Posterior vena cava (tissue), 2 donors: ENCODE measurements at places on chromosomes 5 and 9.

DNA sequence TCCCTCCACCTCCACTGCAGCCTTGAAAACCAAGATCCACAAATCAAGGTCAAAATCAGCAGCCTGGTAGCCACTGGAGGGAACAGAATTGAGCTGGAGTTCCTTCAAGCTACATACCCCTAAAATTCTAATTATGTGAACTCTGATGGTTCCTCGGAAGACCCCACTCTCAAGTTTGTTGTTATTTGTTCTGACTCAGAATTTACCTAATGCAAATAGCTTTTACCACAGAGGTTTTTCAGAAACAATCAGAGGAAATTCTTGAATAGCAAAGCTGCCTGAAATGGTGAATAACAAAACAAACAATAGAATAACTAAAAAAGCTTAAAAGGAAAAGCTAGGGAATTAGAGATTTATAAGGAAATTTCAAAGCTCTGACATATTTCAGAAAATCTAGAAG lies 220.0 kb downstream of the CDH18 start:
- DNase-seq = no peak

DNA sequence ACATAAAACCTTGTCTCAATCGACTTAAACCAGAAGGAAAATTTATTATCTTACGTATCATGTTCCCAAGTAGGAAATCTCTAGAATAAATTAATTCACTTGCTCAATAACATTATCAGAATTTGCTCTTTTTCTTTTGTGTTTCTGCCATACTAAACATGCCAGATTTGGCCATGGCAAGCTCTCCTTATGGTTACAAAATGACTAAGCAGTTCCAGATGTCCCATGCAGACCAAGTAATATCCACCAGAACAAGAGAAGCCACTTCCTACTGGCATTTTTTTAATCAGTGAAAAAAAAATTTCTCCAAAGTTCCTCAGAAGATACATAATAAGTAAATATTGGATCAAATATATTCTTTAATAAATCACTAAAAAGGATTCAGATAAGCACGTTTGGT lies 25.2 kb upstream of the ADAMTS6 start:
- DNase-seq = no peak

- DNase-seq = no peak
Measured at GRCh38 chr9:133604214-133604613, 5.0 kb downstream of the FAM163B start.

DNA sequence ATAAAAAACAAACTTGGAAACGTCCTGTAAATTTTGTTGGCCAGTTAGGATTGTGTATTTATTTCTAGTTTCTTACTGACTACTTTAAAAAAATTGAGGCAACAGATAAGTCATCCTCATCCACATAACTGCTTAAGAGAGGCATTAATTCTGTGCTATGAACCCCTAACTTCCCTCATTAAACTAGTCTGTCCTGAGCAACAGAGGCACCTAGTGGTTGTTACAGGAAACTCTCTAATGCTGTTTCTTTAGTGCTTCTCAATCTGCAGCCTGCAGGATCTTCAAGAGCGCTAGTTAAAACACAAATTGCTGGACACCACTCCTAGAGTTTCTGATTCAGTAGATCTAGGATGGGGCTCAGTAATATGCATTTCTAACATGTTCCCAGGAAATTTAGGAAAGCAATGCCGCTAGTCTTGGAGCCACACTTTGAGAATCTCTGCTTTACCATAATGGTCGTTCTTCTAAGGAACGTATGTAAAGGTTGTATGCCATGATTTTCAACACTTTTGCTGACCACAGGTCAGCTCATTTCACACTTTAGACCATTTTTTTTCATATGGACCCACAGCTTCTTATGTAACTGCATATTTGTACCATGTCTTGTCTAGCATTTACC lies 410.1 kb upstream of the SMARCA2 start:
- no peak for DNase-seq

DNA sequence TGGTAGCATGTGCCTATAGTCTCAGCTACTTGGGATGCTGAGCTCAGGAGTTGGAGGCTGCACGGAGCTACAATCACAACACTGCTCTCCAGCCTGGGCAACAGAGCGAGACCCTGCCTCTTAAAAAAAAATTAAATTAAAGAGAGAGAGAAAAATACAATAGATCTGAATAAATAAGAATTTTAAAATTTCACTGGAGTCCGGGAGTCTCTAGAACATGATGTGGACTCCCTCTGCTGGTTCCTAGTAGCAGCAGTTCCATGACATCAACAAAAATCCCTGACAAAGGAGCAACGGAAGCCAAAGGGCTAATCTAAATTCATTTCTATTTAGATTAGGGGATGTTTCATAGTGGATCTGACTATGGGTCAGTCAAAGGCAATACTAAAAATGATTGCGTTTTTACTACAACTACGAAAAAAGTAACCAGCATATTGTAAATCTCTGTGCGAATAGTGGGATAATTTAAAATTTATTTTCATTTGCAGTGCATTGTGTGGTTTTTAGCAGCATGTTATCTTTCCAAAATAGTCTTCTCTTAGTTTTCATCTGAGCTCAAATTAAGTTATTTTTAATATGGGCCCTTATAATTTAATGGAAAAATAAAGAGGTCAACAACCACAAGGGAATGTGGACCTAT lies 6.7 kb downstream of the INIP start:
- no peak for DNase-seq

DNA sequence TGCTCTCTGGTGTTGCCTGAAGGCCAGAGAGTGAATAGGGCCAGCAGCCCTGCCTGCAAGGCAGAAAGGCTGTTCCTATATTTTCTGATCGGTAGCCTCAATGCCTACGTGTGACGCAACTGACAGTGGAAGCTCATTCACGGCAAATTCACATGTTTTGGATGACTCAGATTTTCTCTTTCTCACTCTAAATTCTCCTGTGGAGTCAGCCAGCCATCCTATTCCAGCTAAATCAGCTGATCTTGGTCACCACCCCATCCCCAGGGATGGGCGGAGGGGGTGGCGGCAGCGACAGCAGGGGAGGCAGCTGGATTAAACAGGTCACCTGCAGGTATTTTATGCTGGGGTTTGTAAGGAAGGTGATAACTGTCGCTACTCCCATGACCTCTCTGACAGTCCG lies 52.3 kb downstream of the ZNF510 start:
- no peak for DNase-seq

DNA sequence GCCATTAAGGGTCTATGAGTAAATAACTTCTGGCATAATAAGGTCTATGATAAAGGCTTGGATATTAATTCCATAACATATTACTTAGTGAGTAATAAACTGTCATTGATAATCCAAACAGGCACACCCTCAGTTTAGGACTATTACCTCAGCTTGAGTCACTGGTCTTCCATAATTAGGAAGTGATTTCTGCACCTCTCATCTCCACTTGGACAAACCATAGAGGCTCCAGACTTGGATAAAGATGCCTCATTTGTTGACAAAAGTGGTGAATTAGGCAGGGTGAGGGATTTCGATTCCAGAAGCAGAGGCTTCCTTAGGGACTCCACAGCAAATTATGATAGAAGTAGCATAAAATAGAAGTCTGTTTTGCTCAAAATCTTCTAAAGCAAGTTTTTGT lies 127.5 kb upstream of the MTAP start:
- DNase-seq = no peak

DNA sequence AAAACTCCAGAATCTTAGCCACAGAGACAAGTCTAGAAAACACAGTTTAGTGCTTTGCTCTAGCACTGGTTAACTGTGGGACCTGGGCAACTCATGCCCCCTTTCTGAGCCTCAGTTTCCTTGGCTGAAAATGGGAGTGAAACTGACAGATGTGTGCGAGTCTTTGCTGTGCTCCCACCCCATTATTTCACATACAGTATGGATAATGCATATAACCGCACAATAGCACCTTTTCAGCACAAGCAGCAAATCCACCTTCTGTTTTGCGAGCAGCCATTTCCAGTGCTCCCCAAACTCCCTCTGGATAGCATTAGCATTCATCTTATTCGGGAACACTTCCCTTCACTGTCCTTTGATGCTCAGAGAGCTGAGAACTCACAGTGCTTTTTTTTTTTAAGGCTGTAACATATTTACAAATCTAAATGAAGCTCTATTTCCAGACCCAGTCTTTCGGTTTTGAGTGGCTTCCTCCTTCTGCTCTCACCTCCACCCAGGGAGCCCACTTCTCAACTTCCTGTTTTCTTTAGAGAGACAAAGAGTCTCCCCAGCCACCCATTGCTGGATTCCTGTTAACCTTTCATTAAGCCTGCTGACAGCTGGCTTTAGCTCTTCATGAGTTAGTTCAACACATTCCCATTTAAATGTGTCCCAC lies 49.2 kb downstream of the TIMD4 start:
- DNase-seq = no peak

- DNase-seq = no peak
Measured at GRCh38 chr5:93406971-93407401, 174.0 kb downstream of the NR2F1-AS1 start.

DNA sequence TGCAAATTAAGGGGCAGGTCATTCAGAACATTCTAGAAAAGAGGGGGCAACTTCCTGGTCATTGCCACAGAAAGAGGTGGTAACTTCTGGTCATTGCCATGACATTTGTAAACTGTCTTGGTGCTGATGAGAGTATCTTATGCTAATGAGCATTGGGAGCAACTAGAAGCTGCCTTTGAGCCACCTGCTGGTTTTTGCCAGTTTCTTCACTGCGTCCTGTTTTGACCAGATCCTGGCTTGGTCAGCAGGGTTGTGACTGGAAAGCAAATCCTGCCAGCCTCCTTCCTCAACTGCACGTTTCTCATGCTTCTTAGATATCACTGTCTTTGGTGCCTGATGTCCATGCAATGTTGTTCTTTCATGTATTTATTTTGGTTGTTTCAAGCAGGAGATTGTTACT lies 53.2 kb upstream of the SPATA31C2 start:
- no peak for DNase-seq

DNA sequence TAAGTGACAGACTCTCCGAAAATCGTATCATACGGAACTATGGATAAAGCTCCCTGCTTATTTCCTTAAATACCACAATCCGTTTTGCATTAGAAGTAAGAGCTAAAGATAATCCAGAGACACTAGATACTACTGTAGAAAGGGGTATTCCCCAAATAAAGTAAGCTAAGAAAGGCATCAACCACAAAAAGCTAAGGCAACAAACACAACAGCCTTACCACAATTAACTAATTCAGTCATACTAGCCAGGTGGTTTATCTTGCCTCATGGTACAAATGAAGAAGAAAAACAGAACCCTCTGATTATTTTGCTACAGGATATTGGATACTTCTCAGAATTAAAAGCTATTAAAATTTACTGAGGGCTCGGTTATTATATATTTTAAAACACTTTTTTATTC lies 14.1 kb downstream of the ERP44 start:
- DNase-seq = no peak

DNA sequence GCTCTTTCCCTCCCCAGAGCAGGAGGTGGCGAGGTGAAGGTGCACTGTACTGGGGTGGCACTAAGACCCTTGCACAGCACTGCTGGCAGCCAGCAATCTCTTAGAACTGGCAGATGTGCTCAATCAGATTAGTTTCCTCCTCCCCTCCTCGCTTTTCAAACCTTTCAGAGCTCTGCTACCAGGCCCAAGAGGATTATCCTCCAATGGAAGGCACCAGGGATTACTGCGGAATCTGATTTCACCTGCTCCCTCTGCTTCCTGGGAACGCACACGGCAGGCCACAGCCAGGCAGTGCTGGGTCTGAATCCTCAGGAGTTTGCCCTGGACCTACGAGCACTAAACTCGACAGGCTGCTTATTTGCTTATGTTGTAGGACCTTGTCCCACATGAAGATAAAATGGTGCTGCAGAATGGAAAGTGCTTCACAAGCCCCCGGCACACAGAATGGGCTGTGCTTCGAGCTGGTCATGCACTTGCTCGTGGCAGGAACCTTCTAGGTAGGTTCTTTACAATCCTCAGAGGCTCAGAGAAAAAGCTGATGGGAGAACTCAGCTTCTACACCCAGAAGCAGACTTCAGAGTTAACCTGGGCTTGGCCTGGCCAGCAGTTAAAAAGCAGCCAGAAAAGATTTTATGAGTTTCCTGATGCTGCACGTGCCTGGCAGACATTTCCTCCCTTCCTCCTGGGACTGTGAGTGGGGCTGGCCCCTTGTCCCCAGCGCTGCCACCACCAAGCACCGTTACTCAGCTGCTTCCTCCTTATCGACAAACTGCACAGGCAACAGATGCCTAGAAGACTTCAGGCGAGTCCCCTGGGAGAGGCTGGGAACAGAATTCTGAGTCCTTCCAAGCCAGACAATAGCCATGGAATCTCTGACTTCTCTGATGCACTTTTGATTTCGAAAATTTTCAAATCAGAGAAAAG lies 33.1 kb downstream of the FABP6 start:
- no peak for DNase-seq

- no peak for DNase-seq
Measured at GRCh38 chr5:86320266-86320665, 297.5 kb upstream of the COX7C start.

GRCh38 chr9:80467632-80468031 lies 895.9 kb downstream of the TLE4 start:
- DNase-seq = no peak

DNA sequence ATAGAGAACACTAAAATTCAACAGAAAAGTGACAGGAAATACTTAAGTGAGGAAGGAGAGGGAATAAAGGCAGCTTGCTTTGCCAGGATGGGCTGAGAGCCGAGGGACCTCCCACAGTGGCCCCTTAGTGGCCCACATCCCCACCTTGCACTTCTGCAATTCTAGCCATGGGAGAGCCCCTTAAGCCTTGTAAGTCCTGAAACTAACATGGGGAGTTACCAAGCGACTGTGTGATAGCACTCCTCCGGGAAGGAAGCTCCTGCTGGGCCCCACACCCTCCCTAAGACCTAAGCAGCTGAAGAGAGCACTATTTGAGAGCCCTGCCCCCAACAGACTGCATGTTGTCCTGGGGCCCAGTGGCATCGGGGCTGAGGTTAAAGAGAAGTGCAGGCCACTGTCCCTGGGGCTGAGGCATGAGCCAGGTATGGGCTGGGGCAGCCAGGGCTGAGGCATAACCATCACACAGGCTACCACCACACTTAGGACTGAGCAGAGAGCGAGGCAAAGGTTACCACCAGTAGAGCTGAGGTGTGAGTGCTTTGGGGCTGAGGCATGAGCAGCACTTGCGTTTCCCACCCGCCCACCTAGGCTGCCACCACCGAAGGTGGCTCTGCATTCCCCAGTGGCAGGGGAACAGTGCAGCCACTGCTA lies 301.8 kb upstream of the TRPC7 start:
- DNase-seq = no peak

DNA sequence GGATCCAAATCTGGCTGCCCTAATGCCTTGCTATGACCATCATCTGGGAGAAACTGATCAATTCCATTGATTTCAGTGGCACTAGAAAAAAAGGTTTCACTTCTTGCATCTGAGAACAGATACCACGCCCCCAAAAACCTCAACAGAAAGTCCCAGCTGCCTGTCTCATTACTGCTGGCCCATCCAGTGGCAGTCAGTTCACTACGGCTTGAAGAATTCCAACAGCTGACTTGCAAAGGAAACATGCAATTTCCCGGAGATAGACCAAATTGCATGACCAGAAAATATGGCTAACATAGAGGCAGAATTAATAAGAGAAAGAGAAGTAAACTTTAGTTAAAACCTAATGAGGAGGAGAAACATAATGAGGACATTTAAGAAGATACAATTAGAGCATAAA lies 48.6 kb downstream of the UGCG start:
- no peak for DNase-seq

- no peak for DNase-seq
Measured at GRCh38 chr5:113487416-113487780, 855 bp downstream of the MCC start.
